ENCODE measurements at places on chromosomes 11 and 22. TPM values are rescaled to one million over a fixed set of nuclear protein-coding genes. Genes with fewer than 3 reads are reported as not detected.

Gene CTTN
- 319 TPM for total RNA-seq

Gene C22orf42
- total RNA-seq, result not detected

Gene APOBEC3B
- total RNA-seq, result 0.21 TPM

Gene GUCY1A2
- 1.8 TPM for total RNA-seq

Gene SLC1A2
- 1.5 TPM for total RNA-seq

Gene DEPDC7
- 5.3 TPM for total RNA-seq

Gene MIAT
- 2.1 TPM for total RNA-seq

Gene AQP11
- total RNA-seq, result not detected

Gene C11orf87
- total RNA-seq, result not detected

Gene IL18BP
- total RNA-seq, result 5.0 TPM

Gene ASPHD2
- total RNA-seq, result 18.8 TPM

Gene TECTA
- 0.15 TPM for total RNA-seq

Gene TMEM126B
- total RNA-seq, result 24.4 TPM

Gene MFRP
- not detected for total RNA-seq

Gene UCP3
- 0.68 TPM for total RNA-seq

Gene RBFOX2
- total RNA-seq, result 40.9 TPM

Gene BSCL2
- 36.0 TPM for total RNA-seq

Gene CALCB
- total RNA-seq, result not detected

Gene CACNA1I
- total RNA-seq, result 0.13 TPM

Gene CNGA4
- not detected for total RNA-seq

Gene BTG4
- not detected for total RNA-seq

Gene APOA4
- not detected for total RNA-seq

Gene SLC25A18
- total RNA-seq, result 1.2 TPM

Gene DMC1
- total RNA-seq, result not detected

Gene CABP7
- total RNA-seq, result not detected

Gene MYOD1
- not detected for total RNA-seq

Gene NRIP3
- total RNA-seq, result 1.8 TPM

Gene SGSM1
- total RNA-seq, result 3.5 TPM

Gene SHISAL1
- 0.21 TPM for total RNA-seq

Gene DNAJC24
- 9.4 TPM for total RNA-seq

Data from lower leg skin (tissue), 4 donors.